ENCODE measurements at places on chromosomes 4 and X. TPM values are rescaled to one million over a fixed set of nuclear protein-coding genes. Genes with fewer than 3 reads are reported as not detected.

RIPPLY1 gene
- 0.81 TPM for total RNA-seq

CNKSR2 gene
- total RNA-seq, result 10.9 TPM

DMD gene
- 9.0 TPM for total RNA-seq

SRPK3 gene
- total RNA-seq, result 0.67 TPM

PDGFC gene
- 9.4 TPM for total RNA-seq

CENPVL1 gene
- total RNA-seq, result not detected

HEPH gene
- total RNA-seq, result 7.1 TPM

MAGEA2B gene
- not detected for total RNA-seq

GABRG1 gene
- total RNA-seq, result 0.05 TPM

CC2D2A gene
- 56.0 TPM for total RNA-seq

SMARCA1 gene
- total RNA-seq, result 52.9 TPM

YTHDC1 gene
- 81.5 TPM for total RNA-seq

PPBP gene
- not detected for total RNA-seq

TAF7L gene
- total RNA-seq, result 0.38 TPM

CT45A6 gene
- total RNA-seq, result not detected

PLK4 gene
- total RNA-seq, result 1.6 TPM

C4orf51 gene
- total RNA-seq, result not detected

CLGN gene
- 22.5 TPM for total RNA-seq

PDCL2 gene
- total RNA-seq, result not detected

BOD1L1 gene
- 58.3 TPM for total RNA-seq

VCX gene
- not detected for total RNA-seq

GASK1B gene
- 43.9 TPM for total RNA-seq

KIT gene
- 5.6 TPM for total RNA-seq

PRICKLE3 gene
- total RNA-seq, result 1.4 TPM

SMAD1 gene
- 30.0 TPM for total RNA-seq

SPRY1 gene
- total RNA-seq, result 4.8 TPM

SERPINA7 gene
- not detected for total RNA-seq
